ENCODE measurements at places on chromosomes 2 and 18.
A peak's percentile ranks its signal among the peaks of the same experiment; 100 is the strongest.

DNA sequence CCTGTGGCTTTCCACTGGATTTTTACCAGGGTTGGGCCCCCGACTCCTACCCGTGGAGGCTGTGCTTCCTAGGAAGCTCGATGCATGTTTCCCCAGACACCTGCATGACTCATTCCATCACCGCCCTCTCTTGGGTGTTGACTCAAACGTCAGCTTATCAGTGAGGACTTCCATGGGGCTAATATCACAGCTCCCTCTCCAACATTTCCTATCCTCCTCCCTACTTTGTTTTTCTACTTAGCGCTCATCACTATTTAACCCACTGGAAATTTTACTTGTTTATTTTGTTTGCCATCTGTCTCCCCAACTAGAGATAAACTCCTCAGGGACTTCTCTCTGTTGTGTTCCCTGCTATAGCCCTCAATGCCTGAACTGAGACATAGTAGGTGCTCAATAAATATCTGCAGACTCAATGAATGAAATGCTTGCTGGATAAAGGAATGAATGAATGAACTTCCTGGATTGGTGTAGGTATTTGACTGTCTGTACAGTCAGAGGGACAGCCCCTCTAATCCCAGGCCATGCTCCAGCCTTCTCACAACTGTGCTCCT, 89.7 kb upstream of the MSH2 start:
- no peak for DNase-seq

DNA sequence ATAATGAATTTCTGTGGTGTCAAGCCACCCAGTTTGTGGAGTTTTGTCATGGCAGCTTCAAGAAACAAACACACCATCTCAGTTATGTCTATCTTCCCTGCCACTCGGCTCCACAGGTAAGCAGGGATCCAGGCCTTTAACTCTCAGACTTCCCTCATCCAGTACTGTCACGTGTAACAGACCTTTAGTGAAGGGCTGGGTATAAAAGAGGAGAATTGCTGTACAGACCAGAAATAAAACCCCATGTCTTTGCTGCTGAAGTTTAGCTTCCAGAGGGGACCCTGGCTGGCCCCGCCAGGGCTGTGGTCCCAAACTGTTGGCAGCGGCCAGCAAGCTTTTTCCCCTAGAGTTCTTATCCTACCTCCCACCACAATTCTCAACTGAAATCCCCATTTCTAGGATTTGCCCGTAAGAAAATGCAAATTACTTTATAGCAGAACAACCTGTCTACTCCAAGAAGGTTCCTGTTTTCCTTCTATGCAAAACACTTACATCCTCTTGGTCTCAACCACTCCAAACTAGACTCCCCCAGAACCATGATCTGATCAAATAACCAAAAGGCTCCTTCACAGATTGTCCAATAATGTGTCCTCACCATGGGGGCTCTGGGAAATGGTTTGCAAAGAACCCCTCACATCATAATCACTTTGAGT, 438.0 kb upstream of the ID2 start:
- no peak for DNase-seq

DNA sequence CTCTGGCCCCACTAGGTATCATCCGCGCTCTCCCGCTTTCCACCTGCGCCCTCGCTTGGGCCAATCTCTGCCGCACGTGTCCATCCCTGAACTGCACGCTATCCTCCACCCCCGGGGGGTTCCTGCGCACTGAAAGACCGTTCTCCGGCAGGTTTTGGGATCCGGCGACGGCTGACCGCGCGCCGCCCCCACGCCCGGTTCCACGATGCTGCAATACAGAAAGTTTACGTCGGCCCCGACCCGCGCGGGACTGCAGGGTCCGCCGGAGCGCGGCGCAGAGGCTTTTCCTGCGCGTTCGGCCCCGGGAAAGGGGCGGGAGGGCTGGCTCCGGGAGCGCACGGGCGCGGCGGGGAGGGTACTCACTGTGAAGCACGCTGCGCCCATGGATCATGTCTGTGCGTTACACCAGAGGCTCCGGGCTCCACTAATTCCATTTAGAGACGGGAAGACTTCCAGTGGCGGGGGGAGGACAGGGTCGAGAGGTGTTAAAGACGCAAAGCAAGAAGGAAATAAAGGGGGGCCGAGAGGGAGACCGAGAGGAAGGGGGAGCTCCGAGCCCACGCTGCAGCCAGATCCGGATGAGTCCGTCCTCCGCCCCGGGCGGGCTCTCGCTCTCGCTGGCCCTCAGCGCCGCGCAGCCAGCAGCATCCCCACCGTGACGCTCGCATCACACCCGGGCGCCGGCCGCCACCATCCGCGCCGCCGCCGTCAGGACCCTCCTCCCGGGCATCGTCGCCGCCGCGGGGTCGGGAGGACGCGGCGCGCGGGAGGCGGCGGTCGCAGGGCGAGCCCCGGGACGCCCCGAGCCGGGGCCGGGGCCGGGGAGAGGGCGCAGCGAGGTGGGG, 664 bp downstream of the NETO1 start:
- DNase-seq = no peak

DNA sequence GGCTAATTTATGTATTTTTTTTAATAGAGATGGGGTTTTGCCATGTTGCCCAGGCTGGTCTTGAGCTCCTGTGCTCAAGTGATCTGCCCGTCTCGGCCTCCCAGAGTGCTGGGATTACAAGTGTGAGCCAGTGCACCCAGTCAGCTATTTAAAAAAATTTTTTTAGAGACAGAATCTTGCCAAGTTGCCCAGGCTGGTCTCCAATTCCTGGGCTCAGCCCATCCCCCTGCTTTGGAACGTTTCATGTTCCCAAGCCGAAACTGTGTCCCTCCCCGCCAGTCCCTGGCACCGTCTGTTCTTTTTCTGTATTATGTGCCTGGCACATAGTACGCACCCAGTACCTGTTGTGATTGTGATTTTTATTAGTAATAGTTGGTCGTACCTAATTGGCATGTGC, 63.1 kb upstream of the MGAT5 start:
- DNase-seq = no peak

GRCh38 chr18:12403601-12404506, 3.9 kb upstream of the PRELID3A start:
- no peak for DNase-seq

DNA sequence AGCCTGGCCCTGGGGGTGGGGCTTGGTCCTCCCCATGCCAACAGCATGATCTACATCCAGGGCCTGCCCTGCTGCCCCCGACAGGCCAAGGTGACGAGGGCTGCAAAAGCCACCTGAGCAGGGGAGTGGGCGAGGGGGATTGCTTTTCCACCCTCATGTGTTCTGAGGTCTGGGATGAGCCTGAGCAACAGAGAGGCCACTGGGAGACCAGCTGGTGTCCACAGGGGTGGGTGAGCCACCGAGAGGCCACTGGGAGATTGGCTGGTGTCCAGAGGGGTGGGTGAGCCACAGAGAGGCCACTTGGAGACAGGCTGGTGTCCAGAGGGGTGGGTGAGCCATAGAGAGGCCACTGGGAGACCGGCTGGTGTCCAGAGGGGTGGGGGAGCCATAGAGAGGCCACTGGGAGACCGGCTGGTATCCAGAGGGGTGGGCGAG, 147.4 kb upstream of the GPC1 start:
- no peak for DNase-seq

DNA sequence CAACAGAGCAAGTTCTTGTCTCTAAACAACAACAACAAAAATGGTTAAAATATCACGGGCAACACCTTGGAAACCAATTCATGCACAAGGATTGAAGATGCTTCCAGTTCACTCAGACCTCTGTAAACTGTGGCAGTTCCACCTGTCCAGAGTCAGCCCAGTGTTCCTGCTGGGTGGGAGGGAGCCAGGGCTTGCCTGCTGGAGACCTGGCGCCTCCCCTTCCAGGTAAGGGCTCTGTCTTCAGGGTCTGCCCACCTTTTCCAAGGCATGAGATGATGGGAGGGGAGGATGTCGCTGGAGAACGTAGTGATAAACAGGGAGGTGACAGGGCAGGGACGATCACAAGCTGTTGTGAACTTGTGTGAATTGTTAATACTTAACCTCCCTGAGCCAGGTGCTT, 9.8 kb upstream of the GPC1 start:
- no peak for DNase-seq

GRCh38 chr18:73893880-73894279, 253.8 kb downstream of the FBXO15 start:
- no peak for DNase-seq

- no peak for DNase-seq
These were observed 13.4 kb downstream of the ALPG start for GRCh38 chr2:232420073-232420454.

DNA sequence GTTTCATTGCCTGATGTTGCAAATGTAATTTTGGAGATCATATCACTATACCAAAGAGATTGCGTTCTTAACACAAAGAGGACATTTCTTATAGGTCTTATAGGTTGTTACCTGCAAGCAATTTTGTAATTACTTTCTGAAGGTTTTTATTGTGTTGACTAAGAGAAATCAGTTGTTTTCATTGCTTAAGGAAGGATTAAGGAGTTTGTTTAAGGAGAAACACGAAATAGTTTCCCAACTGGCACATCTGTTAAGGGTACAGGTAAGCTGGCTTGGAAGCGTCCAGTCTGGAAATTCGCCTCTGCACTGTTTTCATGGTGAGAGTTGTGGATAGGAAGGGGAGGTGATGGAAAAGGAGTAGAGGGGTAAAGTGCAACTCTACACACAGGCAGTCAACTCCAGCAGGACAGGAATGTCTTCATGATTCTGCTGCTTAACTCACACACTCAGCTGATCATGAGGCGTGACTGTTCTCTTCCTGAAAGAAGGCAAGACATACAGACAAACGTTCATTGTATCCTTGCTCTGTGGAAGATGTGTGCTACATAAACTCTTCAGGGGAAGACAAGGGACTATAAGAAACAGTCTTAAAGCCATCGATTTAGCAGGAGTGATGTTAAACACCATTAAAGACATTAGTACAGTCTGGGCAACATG, 61.4 kb upstream of the ACSL3 start:
- DNase-seq = no peak

DNA sequence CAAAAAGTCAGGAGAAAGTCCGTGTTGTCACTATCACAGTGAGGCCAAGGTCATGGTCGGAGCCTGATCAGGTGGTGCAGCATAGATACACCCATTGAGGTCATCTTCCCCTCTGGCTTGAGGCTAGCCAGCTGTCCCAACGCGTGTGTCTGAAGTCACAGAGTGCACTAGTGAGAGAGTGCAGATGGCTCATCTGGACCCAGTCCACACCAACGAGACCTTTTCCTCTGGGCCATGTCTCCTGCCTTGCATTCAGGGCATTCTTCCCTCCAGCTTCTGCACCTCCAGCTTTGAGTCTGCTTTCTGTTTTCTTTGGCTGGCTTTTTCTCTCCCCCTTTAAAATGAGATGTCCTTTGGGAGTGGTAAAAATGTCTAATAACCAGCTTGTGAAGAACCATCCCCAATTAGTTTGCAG, 146.9 kb downstream of the TDRD15 start:
- DNase-seq = no peak

- DNase-seq = no peak
These were observed 68.1 kb upstream of the SPRED2 start for GRCh38 chr2:65500310-65501040.

DNA sequence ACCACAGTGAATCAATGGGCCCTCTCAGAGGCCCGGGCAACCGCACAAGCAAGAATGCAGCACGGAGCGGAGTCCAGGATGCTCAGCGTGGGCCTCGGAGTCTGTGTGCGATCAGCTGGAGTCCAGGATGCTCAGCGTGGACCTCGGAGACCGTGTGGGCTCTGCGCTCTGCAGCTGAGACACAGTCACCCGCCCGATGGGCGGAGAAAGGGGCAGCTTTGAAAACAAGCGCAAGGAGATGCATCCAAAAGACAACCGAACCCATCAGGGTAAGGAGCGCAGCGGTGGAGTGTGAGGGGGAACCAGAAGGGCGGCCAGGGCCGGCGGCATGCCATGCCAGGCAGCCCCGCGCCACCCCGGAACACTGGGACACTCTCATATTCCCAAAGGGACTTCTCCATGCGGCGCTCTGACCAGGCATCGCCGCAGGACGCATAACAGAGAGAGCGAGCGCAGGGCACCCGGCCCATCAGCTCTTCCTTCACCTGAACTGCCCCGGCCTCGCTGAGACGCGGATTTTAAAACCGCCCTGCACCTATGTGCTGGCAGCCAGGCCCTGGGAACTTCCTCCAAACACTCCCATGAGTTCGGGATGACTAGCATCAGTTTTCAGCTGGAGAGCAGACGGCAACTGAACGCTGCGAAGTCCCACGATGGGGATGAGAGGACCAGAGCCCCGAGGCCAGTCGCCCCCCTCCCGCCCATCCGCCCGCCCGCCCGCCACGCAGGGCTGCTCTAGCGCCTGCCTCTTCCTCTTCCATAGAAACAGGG, 44.7 kb downstream of the MC5R start:
- no peak for DNase-seq

DNA sequence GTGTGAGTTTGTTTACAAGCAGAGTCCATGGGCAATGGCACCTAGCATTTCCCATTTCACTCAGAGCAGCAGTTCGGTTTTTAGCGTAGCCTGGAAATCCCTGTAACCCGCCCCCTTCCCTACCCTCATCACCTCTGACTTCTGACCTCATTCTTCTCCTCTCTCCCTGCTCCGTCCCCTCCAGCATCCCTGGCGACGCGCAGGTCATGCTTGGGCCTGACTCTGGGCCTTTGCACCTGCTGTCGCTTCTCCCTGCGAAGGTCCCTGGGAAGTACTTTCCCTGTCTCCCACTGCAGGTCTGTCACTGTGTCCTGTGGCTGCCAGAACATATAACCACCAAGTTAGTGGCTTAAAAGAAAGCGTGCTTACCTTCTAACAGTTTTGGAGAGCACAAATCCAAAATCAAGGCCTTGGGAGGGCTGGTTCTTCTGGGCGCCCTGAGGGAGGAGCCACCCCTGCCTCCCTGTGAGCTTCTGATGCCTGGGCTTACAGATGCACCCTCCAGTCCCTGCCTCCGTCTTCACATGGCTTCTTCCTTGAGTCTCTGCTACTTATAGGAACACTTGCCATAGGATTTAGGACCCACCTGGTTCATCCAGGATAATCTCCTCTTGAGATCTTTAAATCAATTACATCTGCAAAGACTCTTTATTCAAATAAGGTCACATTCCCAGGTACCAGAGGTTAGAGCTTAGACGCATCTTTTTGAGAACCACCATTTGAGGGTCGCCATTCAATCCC, 8.1 kb upstream of the RAB17 start:
- no peak for DNase-seq

- DNase-seq = peak; percentile 34
These were observed 91.0 kb downstream of the ADCYAP1 start for GRCh38 chr18:995629-996028.

GRCh38 chr2:231227310-231228162, 29.1 kb downstream of the ARMC9 start:
- DNase-seq = peak; percentile 34

DNA sequence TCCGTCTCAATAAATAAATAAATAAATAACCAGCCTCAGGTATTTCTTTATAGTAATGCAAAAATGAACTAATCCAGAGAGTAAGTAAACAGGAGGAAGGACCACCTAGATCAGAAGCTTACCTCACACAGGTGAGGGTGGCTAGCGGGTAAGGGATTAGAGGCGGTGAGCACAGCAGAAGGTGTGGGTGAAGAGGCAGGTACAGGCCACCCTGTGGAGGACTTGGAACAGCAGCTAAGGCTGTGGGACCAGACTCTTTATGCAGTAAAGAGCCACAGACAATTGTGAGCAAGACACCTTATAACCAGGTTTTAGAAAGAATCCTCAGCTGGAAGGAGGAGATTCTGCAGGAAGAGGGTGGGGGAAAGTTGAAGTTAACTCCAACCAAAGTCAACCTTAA, 34.2 kb upstream of the TTR start:
- no peak for DNase-seq

Measured in AG04449 (cell line).